Fibroblast of skin of left quadriceps (primary cell): ENCODE measurements at places on chromosomes 13 and 19.
A peak's percentile ranks its signal among the peaks of the same experiment; 100 is the strongest.

- no peak for DNase-seq
These were observed 5.3 kb downstream of the NCAN start for GRCh38 chr19:19217099-19217498.

DNA sequence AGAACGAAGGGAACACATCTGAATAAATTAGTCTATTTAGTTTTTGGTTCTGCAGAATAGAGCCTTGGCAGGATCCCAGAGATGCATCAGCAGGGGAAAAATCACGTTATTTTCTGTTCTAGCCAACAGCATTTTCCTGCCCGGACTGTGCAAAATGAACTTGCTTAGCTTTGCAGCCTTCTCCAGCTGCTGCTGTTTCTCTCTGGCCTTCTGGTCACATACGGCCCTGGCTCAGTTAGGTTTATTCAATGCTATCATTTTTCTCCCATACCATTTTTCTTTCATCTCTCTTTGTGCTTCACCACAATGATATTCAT is 110.4 kb upstream of the KL start:
- no peak for DNase-seq

DNA sequence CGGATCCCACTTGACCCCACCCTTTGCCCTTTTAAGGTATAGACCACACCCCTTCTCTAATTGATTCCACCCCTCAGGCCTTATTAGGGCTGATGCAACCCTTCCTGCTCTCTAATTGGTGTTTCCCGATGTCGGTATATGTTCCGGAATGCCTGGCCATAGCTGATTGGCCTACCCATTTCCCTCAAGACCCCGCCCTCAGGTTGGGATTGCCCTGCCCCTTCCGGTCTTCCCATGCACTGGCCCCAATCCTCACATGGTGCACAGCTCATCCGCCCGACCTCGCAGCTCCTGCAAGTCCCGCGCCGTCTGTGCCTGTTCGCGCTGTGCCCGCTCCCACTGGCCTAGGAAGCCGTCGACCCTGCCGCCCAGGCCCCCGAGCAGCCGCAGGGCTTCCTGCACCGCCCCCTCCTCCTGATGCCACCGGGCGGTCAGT is 18.1 kb downstream of the TSKS start:
- DNase-seq: no peak

DNA sequence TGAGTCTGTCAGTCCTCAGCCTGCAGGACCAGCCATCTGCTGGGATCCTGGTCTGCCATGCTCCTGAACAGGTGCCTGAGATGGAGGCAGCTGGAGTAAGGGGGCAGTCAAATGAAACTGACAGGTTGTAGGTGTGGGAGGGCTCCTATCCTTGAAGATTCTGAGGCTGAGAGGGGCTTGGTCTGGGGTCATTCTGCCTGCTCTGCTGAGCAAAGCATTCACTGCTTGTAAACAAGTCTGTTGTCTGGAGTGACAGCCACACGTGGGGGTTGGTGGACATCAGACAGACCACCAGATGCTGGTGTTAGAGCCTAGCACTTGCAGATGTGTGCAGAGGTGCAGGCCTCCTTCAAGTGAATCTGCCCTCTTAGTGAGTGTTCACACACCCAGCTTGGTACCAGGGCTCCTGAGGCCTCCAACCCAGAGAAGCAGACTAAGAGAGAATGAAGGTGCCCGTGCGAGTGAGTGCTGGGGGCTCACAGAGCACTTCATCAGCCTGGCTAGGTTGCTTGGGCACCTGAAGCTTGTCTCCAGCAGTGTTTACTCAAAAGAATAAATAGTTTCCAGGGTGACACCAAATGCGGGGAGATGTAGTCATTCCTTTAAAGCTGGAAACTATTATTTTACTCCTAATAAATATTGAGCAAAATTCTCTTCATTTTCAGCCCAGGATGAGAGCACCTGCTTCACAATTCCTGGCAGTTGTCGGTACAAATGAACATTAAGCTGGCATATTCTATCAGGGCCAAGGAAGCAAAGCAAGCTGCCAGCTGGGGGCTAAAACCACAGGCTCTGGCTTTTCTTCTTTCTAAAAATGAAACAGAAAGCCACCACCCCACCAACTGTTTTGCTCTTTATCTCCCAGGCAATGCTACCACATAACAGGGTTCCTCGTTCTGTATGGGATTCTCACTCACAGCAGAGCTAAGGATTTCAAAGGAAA is 82.3 kb downstream of the RNASEH2B start:
- no peak for DNase-seq

- DNase-seq: no peak
These were observed 6.4 kb upstream of the SPATA13 start for GRCh38 chr13:24153979-24154701.

DNA sequence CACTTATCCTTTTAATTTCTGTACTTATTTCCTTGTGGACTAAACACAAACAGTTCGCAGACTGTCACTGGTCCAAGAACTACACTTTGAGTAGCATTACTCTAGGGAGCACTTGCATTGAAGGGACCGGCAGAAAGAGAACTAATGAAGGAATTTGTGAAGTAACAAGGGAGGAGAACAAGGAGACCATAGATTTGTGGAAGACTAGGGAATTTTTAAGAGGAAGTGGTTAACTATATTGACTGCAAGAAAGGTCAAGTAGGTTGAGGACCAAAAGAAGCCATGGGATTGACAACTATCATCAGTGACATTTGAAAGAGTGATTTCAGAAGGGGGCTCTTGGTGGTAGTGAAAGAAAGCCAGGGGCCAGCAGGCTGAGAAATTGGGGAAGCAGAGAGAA is 4.0 kb upstream of the RB1 start:
- no peak for DNase-seq

DNA sequence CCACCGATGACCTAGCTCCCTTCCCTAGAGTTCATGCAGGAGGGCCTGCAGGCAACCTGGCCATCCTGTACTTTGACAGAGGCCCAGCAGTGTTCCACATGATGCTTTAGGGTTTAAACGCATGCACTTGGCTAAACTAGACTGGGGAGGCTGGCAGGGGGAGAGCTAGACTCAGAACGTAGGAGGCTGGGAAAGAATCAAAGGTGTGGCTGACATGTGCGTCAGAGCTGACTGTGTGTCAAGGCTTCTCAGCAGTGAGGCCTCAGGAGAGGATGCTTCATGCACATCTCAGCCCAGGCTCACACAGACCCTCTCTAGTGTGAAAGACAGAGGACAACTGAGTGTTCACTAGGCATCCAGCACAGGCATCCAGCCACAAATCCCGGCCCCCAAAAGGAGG is 28.7 kb downstream of the DNMT1 start:
- no peak for DNase-seq

DNA sequence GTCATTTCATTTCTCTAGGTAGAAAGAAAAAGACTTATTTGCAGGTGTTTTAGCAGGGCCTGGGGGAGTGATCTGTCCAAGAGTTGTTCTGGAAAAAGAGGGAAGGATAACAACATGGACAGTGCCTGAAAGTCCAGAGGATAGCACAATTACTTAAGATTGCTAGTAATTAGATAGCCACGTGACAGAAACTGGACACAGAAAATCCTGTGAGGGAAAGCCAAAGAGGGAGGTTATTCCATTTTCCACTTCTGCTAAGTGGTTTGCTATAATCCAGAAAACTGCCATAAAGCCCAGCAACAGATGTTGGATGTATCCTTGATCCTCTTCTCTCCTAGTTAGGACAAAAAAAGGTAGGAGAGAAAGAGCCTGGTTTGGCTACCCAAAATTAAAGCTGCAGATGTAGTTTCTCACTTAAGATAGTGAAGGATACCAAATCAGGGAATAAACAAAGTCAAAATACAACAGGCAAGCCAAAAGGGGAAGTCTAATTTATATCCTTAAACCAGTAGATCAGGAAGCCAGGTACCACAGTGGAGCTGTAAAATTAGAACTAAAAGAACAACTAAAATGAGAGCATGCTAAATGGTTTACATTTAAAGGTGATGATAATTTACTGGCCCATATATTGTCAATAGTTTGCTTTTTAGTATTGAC is 140.2 kb downstream of the VWA8 start:
- DNase-seq: no peak

GRCh38 chr13:57224414-57224813 is 57.4 kb downstream of the PRR20E start:
- DNase-seq: no peak

DNA sequence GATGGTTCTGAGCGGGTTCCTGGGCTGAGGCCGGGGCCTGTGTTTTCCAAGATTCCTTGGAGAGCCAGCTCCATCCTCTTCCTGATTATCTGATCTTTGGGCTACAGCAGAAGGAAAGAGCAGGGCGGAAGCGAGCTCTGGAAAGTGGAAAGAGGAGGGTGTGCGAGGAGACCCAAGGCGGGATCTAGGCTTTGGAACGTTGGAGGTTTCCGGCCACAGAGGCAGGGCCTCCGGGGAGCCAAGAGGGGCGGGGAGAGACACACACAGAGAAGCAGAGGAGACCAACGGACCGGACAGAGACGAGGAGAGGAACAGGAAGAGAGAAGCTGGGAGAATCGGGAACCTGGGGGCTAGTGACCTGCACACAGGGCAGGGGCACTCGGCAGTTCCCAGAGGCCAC is at the start of gene CLEC11A:
Gene CLEC11A (plus strand): TSS at position 296 of the 400 bp plus-strand sequence. CDS start 162 bp downstream, outside the sequence.
- peak; percentile 59 for DNase-seq

DNA sequence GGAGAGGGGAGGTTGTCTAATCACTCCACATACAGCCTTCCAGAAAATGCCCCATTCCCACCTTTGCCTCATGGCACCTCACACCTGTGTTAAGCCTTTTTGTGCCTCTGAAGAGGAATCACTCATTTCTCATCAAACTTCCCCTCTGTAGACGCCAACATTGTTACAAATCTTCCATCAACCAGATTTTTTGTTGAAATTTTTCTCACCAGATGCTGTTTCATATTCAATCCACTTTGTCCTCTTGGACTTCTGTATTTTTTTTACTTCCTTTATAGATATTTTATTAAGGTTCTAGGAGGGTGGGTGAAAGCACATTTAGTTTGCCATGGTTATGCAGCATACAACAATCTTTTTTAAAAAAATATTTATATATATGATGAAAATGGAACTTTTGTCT is 74.0 kb downstream of the RUBCNL start:
- DNase-seq: no peak

DNA sequence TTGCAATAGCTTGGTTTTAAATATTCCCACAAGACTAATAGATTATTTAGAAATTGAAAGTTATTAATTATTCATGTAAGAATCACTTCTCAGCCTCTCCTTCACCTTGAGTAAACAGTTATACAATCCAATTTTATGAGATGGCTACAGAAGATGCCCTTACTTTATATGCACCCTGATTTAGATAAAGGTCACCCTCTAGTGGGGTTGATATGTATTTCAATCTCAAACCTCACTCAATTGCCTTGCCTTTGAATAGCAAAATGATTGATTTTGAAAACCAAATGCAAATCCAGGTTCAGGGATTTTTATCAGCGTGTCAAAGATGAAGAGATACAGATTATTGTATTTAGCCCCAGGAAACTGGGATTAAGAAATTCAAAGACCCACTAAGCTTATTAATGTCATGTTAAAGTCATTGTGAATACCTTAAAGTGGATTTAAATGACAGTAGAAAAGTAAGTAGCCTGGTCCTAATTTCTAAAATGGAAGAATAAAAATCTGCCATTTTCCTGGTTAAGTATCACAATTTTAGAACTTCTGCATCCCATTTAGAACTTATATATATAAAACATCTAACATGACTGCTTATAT is 305.1 kb downstream of the ITGBL1 start:
- peak; percentile 16 for DNase-seq

DNA sequence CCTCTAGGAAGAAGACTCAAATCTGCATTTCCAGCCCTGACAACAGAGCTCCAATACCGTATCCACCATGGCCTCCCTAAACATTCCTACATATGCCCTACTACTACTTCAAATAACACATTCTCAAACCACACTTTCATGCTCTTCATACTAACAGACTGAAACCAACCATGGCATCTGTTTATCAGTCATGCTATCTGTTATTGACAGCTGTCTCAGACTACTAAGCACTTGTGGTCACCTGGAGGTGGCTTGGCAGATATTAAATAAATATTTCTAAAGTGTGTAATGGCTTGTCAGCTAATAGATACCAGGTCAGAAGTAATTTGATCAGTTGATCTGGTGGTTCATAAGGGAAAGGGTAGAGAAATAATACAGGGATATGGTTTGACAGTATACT is 489.1 kb downstream of the DIAPH3 start:
- DNase-seq: no peak

DNA sequence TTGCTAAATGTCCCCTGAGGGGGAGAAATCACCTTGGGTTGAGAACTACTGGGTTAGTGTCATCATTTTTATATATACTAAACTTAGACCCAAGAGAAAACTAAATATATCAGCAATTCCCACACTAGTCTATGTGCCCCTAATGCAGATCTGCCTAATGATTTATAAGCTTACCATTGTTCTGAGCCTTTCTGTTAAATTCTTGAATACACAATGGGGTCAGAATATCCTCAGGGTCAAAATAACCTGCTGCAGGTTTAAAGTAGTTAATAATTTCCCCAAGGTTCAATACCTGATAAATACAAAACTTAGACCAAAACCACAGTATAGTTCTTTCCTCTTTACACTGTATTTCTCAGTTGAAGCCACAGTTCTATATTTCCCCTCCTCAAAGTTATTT is 4.6 kb downstream of the VWA8 start:
- no peak for DNase-seq

- no peak for DNase-seq
These were observed 1469.5 kb downstream of the SLITRK1 start for GRCh38 chr13:82412749-82413148.

DNA sequence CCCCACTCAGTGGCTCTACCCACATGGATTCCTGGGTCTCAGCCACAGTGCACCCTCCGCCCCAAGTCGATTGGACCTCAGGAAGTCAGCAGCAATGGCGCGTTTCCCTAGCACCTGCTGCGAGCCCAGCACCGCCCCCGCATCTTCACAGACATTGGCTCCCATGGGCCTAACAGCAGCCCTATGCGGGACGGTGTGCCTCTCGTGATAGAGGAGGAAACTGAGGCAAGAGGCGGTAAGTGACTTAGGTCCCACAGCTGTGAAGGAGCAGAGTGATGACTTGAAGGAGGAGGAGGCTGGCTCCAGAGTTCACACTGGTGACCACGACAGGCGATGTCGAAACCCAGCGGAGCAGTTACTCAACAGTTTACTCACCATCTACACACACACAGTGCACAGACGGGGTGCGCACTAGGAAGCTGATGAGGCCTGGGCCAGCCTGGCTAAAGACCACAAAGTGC is 104.5 kb upstream of the SOX1 start:
- no peak for DNase-seq

- no peak for DNase-seq
These were observed 14.1 kb downstream of the ZNF444 start for GRCh38 chr19:56155124-56155687.

GRCh38 chr19:39154629-39155100 is 29.1 kb downstream of the PAK4 start:
- no peak for DNase-seq

GRCh38 chr13:23915308-23915707 is 18.0 kb upstream of the C1QTNF9B start:
- DNase-seq: no peak

DNA sequence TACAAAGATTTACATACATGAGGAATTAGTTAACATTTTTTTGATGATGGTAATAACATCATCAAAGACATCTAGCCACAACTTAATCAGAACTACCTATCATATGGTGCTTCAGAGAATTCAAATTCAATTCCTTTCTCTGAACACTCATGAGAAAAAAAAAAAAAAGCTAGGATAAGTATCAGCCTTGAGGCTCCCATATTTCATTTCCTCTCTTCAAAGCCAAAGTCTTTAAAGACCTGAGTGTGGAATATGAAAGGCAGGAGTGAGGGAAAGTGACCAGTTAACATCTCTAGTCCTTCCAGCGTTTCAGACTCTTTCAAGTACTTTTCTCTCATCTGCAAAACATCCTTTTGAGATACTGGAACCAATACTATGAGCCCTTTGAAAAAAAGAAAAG is 137.5 kb downstream of the DCLK1 start:
- no peak for DNase-seq
